ENCODE measurements at places on chromosomes 12 and 14.

DNA sequence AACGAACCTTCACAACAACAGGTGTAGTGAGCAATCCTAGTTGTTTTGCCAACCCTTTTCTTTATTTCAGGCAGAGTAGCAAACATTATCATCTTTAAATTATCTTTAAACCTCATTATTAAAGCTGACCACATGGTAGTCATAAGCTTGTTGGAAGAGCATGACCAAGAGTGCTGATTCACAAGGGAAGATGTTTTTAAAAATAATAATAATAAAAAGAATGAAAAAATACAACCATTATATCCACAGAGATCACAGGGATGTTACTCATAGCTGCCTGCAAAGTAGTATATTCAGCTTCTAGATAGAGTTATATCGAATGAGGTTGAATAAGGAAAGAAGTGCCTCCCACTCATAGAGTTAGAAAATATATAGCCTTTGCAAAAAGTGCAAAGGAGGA is 101.0 kb upstream of the FLRT2 start:
- H3K27me3 ChIP-seq, result no peaks in the 10 kb centered on the region
- no peak overlapping the region for H3K4me3 ChIP-seq
- DNase-seq, result no peak
- no peaks in the 10 kb centered on the region for H3K36me3 ChIP-seq

DNA sequence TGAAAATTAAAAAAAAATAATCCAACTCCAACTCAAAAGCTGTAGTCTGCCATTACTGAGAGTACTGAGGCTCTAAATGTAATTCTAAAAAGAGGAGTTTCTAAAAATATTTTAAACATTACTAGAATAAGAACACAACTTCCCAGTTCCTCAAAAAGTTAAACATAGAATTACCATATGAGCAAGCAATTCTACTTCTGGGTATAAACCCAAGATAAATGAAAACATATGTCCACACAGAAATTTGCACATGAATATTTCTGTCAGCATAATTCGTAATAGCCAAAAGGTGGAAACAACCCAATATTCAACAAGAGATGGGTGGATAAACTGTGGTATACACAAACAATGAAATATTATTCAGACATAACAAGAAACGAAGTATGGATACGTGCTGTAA is 15.0 kb upstream of the NR2C1 start:
- no peak overlapping the region for H3K27ac ChIP-seq
- no peak overlapping the region for H3K4me3 ChIP-seq
- DNase-seq, result no peak
- no peaks in the 10 kb centered on the region for H3K4me1 ChIP-seq

DNA sequence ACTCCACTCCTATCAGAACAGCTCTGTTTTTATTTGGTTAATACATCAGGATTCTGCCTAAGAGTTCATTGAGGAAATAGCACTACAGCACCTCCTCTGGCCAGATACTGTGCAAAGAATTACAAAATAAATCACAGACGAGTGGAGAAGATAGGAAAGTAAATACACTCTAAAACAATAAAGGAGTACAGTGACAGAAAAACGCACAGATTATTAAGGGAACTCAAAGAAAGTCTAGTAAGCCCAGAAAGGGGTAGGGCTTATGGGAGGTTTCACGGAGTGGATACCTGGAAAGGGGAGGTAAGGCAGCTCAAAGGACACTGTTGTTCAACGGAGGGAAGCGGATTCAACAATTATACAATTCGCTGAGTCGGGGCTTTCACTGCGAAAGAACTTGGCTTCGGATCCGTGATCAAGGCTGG is 5.5 kb downstream of the OR10AD1 start:
- no peak for DNase-seq
- peaks cover 20% of the 10 kb centered on the region for H3K36me3 ChIP-seq
- H3K4me3 ChIP-seq, result peak overlapping the region; percentile 88

- H3K27me3 ChIP-seq, result no peaks in the 10 kb centered on the region
- H3K4me1 ChIP-seq, result no peaks in the 10 kb centered on the region
- H3K36me3 ChIP-seq, result no peaks in the 10 kb centered on the region
- DNase-seq, result no peak
- H3K4me3 ChIP-seq, result no peak overlapping the region
- H3K27ac ChIP-seq, result no peak overlapping the region
Observed at GRCh38 chr14:78970677-78971076, 800.5 kb downstream of the NRXN3 start.

- H3K27ac ChIP-seq, result peak overlapping the region; percentile 94
- peak overlapping the region; percentile 65 for H3K4me3 ChIP-seq
- peaks cover 69% of the 10 kb centered on the region for H3K4me1 ChIP-seq
- no peaks in the 10 kb centered on the region for H3K27me3 ChIP-seq
Observed at GRCh38 chr12:46209914-46210872, 58.6 kb downstream of the SLC38A1 start.

GRCh38 chr12:19485240-19485639 is 45.9 kb downstream of the AEBP2 start:
- peak overlapping the region; percentile 67 for H3K27ac ChIP-seq
- H3K36me3 ChIP-seq, result peaks cover 66% of the 10 kb centered on the region
- DNase-seq, result no peak
- peaks cover 52% of the 10 kb centered on the region for H3K4me1 ChIP-seq
- H3K4me3 ChIP-seq, result no peak overlapping the region

DNA sequence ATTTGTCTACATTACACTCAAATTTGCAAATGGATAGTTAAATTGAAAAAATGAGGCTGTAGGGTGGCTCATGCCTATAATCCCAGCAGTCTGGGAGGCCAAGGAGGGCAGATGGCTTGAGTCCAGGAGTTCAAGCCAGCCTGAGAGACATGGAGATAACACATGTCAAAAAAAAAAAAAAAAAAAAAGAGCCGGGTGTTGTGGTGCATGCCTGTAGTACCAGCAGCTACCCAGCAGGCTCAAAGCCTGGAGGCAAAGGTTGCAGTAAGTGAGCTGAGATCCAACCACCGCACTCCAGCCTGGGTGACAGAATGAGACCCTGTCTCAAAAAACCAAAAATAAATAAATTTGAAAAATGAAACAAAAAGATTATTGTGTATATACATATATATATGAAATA is 119.9 kb upstream of the MGAT4C start:
- no peak for DNase-seq
- no peaks in the 10 kb centered on the region for H3K4me1 ChIP-seq
- H3K36me3 ChIP-seq, result no peaks in the 10 kb centered on the region
- H3K27me3 ChIP-seq, result no peaks in the 10 kb centered on the region
- no peak overlapping the region for H3K4me3 ChIP-seq

DNA sequence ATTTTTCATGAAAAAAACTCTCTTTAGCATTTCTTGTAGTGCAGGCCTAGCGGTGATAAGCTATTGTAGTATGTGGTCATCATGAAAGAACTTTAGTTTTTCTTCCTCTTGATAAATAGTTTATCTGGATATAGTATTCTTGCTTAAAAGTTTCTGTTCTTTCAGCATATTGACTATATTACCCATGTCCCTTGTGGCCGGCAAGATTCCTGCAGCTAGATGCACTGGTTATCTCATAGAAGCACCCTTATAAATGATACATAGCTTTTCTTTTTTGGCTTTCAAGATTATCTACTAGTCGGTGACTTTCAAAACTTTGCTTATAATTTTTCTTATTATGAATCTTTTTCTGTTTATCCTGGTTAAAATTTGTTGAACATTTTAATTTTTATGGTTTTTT is 234.8 kb downstream of the ALG10 start:
- DNase-seq, result no peak
- no peak overlapping the region for H3K4me3 ChIP-seq
- no peaks in the 10 kb centered on the region for H3K4me1 ChIP-seq
- H3K27me3 ChIP-seq, result no peaks in the 10 kb centered on the region

DNA sequence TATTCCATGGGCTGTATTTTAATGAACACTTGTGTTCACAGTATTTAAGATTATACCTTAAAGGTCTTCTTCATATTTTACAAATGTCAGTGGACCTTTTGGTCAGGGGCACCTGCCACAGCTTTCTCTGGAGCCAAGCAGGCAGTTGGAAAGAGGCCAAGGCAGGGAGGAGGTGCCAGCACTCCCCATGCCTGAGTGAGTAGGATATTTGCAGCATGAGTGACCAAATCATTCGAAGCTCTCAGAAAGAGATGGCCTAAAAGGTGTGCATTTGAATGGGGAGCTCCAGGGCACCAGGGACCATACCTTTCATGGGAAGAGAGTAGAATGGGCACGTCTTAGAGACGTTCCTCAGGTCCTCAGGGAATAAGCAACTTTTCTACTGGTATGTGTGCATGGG is 121.6 kb downstream of the GPR135 start:
- H3K36me3 ChIP-seq, result peaks cover 4% of the 10 kb centered on the region
- H3K4me3 ChIP-seq, result no peak overlapping the region
- H3K27me3 ChIP-seq, result no peaks in the 10 kb centered on the region
- no peak overlapping the region for H3K27ac ChIP-seq

- H3K36me3 ChIP-seq, result no peaks in the 10 kb centered on the region
- H3K27me3 ChIP-seq, result peaks cover 10% of the 10 kb centered on the region
- no peak for DNase-seq
- no peak overlapping the region for H3K4me3 ChIP-seq
- no peak overlapping the region for H3K27ac ChIP-seq
Observed at GRCh38 chr14:89851106-89851505, 103.4 kb downstream of the EFCAB11 start.

DNA sequence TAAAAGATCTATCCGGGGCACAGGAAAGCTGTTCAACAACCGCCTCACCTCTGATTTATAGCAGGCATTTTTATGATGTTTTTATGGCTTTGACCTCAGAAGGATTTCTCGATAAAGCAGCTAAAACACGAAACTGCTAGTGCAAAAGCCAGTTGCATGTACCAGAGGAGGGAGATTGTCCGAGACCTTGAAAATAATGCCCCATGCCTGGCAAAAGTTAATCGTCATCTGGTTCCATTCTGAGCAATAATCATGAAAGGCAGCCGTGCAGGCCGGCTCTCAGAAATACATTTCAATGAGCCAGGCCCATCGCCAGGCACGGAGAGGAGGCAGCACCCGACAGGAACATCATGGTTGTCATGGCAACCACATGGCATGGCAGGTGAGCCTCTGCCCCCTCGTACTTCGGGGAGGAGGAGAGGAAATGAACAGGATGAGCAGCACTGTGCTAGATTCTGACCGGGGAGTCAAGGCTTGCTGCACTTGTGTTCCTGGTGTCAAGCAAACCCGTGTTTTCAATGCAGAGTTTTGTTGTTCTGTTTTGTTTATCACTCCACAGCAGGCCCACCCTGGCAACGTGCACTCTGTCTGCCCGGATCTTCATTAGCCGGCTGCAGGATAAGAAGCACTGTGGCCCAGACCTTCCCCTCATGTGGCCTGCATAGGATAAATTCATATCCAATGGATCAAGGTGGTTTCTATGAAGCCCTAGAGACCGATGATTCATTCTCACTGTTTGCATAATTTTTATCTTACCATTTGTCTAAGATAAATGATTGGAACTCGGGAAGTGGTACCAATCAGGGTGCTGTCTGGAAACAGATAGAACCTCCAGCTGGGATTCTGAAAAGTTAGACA is 160.2 kb downstream of the RIMBP2 start:
- H3K27ac ChIP-seq, result no peak overlapping the region
- no peaks in the 10 kb centered on the region for H3K4me1 ChIP-seq
- H3K4me3 ChIP-seq, result no peak overlapping the region
- no peaks in the 10 kb centered on the region for H3K36me3 ChIP-seq
- DNase-seq, result no peak
- no peaks in the 10 kb centered on the region for H3K27me3 ChIP-seq

DNA sequence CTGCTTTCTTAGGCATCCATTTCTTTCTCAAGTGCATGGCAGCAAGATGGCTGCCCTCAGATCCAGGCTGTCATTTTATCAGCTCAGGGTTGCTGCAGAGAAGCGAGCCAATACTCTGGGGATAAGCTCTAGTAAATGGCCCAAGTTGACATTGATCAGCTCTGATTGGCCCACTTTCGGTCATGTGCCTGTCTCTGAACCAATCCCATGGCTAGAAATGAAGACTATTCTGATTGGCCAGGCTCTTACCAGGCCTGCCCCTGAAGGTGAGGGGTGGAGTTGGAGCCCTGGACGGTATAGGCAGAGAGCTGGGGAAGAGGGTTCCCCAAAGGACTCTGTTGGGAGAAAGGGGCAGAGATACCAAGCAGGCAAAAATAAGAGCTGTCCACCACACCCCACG is 41.4 kb downstream of the MYO1H start:
- H3K4me3 ChIP-seq, result no peak overlapping the region
- no peaks in the 10 kb centered on the region for H3K4me1 ChIP-seq
- DNase-seq, result no peak
- no peaks in the 10 kb centered on the region for H3K36me3 ChIP-seq
